ENCODE measurements at places on chromosomes 1 and 21.

- no peak for DNase-seq
Observed at GRCh38 chr1:168190403-168190802, 11.6 kb downstream of the TIPRL start.

GRCh38 chr1:167879508-167879907, 34.4 kb downstream of the ADCY10 start:
- DNase-seq = no peak

DNA sequence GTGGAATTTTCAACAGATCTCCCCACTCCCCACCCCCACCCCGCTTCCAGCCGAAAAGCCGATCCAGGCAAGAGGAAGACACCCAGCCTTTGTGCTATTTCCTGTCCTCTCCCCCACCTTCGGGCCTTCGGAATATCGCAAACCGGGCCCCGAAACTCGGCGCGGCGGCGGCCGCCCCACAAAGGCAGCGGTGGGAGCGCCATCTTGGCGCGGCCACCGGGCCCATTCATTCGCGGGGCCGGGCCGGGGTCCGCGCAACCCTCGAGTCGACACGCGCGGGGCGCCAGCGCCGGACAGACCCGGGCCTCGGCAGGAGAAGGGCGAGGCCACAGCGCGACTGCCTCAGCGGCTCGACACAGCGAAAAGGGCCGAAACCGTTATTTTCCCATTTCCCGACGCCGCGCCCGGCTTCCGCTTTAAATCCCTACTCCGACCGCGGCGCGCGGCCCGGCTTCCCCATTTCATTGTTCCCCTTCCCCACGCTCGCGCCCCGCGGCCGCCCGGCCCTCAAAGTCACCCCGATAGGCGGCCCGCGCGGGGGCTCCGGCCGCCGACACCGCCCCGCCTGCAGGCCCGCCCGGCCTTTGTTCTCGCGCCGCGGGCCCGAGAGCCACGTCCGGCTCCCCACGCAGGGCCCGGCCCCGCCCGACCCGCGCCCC, 911 bp downstream of the GNB1 start:
- no peak for DNase-seq

- DNase-seq = no peak
Observed at GRCh38 chr1:94079080-94079940, 41.6 kb downstream of the ABCA4 start.

- DNase-seq = no peak
Observed at GRCh38 chr1:110508028-110508940, 10.7 kb downstream of the KCNA10 start.

DNA sequence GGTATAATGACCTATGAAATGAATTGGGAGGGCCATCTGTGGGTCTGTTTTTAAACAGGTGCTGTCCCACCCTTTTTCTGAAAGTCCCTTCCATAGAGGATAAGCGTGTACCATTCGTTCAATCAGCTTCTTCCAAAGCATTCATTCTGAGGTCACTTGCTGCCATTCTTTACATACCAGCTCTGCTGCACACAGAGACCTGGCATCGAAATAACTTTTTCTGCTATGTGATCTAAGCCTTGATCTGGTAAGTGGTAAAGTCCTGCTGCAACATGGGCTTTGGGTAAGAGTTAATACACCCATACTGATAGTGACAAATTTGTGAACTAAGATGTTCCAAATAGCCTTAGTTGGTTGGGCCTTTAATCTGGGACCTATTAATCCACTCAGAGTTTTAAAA, 38.9 kb downstream of the DR1 start:
- DNase-seq = no peak

- DNase-seq = no peak
Observed at GRCh38 chr1:88311265-88311664, 372.8 kb upstream of the PKN2 start.

- DNase-seq = no peak
Observed at GRCh38 chr1:235951661-235952060, 85.0 kb upstream of the LYST start.

DNA sequence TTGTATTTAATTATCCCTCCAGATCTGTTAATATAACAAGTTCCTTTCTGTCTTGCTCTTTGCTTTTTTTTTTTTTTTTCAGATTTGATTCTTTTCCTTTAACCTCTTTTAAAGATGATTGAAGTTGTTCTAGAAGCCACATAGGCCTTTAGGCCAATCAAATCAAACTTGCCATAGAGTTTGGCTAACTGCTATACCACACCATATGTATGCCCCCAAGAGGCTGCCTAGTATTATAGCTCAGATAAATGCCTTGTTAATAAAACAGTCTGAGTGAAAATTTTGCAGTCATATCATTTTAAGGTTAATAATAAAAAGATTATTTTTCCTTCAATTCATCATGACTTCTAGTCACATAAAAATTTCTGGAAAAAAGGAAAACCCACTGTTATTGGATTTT, 696.0 kb upstream of the CHRM3 start:
- no peak for DNase-seq

- DNase-seq = no peak
Observed at GRCh38 chr1:199362996-199363395, 664.5 kb upstream of the NR5A2 start.

DNA sequence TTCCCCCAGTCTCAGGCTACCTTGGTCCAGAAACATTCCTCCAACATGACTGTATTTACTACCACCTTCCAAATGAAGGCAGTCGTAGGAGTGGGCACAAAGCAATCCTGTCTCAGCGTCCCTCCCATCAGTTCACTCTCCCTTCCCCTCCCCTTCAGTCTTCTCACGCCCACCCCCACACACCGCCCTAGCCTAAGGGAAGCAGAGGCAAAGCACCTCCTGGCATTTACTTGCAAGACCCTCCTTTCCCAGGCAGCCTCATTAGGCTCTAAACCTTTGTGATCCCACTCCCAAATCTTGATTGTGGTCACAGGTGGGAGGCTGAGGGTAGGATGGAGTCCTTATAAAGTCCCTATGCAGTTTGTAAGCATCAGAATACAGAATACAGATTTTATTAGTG, 23.9 kb upstream of the LPAR3 start:
- no peak for DNase-seq

GRCh38 chr1:210400043-210400840, 71.5 kb downstream of the HHAT start:
- DNase-seq = peak; percentile 46

DNA sequence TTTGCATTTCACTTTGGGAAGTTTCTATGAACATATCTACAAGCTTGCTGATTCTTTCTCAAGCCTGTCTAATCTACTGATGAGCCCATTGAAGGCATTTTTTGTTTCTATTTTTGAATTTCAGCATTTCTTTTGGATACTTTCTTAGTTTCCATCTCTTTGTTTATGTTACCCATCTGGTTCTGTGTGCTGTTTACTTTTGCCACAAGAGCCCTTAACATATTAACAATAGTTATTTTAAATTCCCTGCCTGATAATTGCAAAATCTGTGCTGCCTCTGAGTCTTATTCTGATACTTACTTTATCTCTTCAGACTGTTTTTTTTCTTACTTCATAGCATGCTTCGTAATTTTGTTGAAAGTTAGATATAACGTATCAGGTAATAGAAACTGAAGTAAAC, 75.8 kb upstream of the ZRANB2 start:
- DNase-seq = no peak

DNA sequence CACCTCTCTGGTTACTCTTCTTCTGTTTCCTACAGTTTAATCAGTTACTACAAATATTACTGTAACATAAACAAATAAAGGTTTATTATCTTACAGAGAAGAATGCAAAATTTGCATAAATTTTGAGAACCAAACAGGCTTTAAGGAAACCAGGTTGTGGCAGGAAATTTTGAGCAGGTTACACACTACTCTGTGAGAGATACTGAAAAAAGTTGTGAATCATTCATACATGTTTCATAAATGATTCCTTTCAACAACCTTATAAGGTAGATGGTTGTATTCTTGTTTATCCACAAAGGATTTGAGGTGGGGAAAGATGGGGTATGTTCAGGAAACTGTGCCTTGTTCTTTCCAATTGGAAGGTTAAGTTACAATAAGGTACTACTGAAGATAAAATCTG, 58.6 kb downstream of the MAST2 start:
- DNase-seq = no peak

DNA sequence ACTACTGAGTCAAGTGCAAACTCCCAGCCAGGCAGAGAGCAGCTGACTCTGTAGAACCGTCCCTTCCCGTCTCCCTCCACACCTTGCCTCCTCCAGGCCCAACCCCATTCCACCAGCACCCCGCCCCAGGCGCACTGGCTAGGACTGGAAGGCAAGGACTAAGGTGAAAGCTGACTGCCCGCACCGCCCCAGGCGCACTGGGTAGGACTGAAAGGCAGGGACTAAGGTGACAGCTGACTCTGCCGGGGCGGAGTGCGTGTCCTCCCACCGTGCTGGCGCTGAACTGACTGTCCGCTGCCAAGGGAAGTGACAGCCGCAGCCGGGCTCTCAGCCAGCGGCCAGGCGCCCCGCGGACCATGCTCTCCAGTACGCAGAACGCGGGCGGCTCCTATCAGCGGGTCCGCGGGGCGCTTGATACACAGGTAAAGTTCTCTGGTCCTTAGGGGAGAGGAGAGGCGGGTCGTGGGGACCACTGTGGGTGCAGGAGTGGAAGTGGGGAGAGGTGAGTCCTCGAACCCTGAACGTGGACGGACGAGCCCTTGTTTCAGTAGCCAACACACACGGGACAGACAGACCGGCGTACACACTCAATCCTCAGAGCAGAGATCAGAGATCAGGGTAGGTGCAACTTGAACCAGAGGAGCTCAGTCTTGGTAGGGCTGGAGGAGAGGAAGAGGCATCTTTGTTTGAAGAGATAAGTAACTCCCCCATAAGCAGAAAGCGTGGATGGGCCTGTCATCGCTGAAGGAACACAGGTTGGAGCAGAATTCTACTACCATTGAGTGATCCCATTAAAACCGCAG, 58.0 kb downstream of the RBM11 start:
- DNase-seq = no peak

DNA sequence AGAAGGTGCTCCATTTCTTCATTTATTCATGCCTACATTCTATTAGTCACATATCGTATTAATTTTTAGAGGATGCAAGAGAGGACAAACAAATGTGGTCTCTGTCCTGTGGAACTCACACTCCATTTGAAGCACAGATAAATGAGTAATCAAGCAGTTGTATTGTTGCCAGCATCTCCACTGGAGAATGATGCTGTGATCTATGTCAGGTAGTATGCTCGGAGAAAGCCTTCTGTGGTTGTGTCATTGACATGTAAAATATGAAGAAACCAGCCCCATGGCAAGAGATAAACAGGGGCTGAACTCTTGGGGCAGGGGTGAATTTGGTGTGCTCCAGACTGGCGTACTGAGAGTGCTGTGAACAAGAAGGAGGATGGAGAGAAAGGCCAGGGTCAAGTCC, 101.2 kb downstream of the FASLG start:
- DNase-seq = no peak

DNA sequence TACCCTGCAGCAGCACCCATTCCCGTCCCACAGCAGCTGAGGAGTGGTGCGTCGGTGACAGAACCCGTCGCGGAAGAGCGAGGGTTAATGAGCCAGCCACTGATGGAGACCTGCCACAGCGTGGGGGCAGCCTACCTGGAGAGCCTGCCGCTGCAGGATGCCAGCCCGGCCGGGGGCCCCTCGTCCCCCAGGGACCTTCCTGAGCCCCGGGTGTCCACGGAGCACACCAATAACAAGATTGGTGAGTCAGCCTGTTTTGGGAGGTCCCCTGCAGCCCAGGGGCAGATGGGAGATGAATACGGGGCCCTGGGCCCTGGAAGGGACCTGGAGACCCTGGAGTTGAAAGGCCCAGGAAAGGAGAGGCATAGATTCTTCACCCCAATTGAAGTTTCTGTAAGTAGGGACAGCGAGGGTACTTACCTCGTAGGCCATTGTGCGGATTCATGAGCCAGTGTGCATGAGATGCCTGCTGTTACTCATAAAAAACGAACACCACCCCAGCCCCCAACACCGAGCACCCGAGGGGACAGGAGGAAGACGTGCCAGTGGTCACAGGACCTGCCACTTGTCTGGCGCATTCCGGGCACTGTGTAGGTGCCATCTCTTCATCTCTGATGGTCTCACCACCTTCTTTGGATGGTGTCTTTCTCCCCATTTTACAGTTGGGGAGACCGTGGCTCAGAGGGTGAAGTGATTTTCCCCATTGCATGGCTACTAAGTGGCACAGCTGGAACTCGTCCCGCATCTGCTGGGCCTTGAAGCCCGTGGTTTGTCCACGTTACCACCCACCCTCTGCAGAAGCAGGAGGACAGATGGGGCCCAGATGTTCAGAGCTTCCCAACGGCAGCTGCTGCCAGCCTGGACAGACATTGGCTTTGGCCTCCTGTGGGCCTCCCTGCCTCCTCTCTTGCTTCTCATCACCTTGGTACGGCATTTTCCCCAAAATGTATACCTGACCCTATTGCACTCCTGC, 28.3 kb upstream of the TNFRSF1B start:
- DNase-seq = no peak

DNA sequence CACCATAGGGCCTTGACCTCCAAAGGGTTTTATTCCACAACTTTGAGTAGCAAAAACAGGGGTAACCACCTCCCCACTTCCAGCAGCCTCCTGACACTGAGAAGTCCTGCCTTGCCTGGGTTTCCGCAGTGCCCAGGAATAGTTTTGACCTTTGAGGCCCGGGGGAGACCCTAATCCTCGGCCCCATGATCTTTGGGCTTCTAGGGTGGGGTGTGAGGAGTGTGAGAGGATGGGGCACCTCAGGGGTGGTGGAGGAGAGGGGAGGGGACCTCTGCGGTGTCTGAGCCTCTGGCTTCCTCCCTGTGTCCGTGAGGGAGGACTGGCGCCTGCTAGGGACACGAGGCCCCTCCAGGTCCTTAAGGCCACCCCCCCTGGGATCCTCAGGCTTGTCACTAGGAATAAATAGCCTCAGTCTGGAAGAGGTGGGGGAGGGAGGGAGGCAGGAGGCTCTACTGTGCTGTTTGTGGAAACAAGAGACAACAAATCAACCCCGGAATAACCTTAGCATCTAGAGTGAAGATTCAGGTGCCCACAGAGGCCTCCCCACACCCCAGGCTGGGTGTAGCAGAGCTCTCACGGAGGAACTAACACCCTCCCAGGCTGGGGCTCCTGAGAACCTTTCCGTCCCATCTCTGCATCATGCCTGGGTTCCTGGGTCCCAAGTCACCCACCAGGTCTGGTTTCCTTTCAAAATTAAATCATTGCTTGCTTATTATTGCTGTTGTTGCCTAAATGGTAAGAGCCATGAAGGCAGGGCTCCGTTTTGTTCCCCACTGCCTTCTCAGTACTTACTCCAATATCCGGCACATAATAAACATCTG, 904 bp upstream of the FHL3 start:
- DNase-seq = no peak

Data from HCT116 (cell line).